Activated CD8-positive, alpha-beta memory T cell treated with anti-CD3 and anti-CD28 coated beads for 48 hours (primary cell): ENCODE measurements at places on chromosomes 7 and 10.

GRCh38 chr10:24207781-24208611 lies 942 bp upstream of the KIAA1217 start:
- DNase-seq = no peak

- no peak for DNase-seq
These were observed 217.1 kb downstream of the ZNF248 start for GRCh38 chr10:37640301-37640700.

DNA sequence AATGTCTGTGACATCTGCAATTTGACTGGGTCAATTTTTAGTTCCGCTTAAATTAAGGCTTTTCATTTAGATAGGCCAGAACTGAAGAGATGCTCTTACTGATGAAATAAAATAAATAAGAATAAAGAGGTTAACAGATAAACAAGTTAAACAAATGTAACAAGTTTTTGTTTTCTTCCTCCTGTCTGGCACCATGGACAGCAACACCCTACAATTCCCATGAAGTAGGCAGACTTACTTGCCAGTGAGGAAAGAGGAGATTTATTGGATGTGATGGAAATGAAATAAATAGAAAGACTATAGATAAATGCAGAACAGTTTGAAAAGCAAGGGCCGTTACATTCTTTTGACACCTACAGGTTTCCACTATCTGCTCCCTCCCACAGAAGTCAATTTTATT lies 118.5 kb downstream of the AMPH start:
- DNase-seq = no peak

DNA sequence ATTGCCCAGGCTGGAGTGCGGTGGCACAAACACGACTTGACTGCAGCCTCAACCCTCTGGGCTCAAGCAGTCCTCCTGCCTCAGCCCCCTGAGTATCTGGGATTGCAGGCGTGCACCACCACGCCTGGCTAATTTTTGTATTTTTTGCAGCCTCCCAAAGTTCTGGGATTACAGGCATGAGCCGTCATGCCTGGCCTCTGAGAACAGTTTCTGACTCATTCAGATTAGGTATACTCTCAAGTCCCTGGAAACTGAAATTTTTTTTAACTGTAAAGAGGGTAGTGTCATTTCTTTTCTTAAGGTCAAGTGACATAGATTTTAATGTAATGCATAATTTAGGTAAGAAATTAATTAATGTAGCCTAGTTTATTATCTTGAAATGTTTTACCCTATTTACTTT lies 104.7 kb downstream of the SEPTIN7 start:
- DNase-seq = no peak

DNA sequence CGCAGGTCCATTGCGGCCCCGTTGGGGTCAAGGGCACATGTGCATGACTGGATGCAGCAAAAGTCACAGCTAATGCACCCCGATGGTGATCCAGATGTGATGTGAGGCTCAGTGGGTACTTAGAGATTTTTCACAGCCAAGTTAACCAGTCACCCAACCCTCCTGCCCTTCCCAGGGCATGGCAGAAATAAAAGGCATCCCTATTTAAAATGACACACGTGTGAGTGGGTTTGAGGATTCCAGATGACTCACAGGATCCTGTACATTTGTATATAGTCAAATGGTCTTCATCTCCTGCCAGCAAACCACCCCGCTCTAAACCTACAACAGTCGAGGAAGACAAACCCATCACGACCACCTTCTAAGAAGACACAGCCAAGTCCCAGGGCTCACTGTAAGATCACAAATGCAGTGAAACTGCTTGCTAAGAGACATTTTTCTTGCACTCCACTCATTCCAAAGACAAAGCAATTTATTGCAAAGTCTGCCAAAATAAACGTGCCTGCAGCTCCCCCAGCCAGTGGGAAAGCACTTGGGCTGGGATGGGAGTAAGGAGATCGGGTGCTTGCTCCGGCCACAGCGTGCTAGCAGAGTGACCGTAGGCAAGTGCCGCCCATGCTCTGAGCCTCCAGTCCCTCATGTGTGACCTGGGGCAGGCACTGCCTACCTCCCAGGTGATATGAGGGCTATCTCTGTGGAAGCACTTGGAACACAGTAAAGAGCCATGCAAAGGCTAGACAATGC lies 86.6 kb upstream of the MACROH2A2 start:
- DNase-seq = no peak

DNA sequence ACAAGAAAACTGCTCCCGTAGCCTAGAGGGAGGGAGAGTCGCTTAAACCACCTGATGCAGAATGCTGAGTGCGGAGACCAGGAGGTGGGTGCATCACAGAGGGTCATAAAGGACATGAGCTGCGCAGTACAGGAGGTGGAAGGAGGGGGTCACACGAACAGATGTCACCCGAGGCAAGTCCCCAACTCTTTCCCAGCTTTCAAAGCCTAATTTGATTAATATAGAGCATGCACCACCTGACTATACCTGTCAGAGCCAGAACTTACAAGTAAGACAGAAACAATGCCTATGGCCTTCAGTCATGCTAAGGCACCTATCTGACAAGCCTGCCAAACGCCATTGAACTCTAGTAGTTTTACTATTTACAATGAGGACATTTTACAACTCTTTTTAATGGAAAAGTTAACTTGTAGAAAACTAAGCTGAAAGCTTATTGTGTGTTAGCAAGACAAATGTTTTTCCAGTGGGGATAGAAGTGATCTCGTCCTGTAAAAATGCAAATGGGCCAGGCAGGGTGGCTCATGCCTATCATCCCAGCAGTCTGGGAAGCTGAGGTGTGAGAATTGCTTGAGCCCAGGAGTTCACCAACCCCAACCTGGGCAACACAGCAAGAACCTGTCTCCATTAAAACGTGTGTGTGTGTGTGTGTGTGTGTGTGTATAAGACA lies 1.1 kb upstream of the VOPP1 start:
- DNase-seq = no peak

- no peak for DNase-seq
These were observed 239.1 kb upstream of the MEOX2 start for GRCh38 chr7:15925608-15926007.

GRCh38 chr7:140393756-140394306 lies 4.5 kb downstream of the SLC37A3 start:
- DNase-seq = no peak

GRCh38 chr7:149818536-149818840 lies 19.7 kb upstream of the ZNF862 start:
- no peak for DNase-seq

GRCh38 chr7:86776136-86776535 lies 132.4 kb downstream of the GRM3 start:
- no peak for DNase-seq

DNA sequence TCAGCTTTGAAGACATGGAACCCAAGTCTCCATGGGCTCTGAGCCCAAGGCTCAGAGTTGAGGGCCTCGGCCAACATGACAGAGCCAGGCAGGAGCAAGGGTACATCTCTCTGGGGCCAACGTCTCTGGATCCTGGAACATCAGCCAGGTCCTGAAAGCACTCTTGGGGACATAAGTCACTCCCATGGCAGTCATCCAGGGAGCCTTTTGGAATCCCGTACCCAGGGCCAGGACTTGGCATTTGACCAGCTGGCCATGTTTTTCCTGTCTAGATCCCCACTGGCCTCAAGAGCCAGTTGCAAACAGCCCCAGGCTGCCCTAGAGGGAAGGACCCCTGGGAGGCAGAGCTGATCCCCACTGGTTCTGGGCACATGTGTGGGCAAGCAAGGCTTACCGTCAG lies 4.3 kb upstream of the CXCL12 start:
- no peak for DNase-seq

GRCh38 chr10:24685958-24686540 lies 37.6 kb downstream of the ARHGAP21 start:
- no peak for DNase-seq

DNA sequence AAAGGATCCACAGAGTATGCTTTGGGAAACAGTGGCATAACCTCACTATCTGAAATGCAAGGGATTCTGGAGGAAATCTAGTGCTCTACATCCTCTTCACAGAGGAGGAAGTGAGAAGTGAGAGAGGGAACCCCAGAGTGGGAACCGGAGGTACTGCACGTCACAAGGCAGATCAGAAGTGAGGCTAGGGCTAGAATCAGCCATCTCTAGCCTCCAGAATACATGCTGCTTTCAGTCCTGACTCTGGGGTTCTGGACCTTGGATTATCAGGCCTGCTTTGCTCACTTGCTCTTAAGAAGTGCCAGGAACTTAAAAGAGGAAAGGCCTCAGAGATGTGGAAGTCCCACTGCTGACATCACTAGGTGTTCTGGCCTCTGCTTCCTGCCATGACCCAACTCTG lies 25.7 kb downstream of the ZNF503 start:
- no peak for DNase-seq

GRCh38 chr10:133196936-133197758 lies 32.9 kb upstream of the UTF1 start:
- DNase-seq = no peak

DNA sequence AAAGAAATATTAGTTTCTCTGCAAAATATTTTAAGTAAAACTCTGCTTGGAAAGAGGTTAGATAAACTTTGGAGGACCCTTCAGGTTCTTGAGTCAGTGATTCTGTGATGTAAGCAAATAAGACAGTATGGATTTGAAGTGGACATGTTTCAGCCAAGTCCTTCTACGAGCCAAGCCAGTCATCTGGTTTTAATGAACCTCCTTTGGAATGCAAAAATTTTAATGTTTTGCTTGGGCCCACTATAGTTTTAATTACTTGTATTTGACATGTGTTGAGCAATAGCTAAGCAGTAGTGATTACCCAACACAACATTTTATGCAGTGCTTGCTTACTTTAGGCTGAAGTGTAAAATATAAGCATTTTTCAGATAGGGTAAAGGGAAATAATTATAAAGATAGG lies 296.3 kb upstream of the SEMA3D start:
- no peak for DNase-seq

- no peak for DNase-seq
These were observed 19.9 kb downstream of the PUS7 start for GRCh38 chr7:105502173-105502572.

DNA sequence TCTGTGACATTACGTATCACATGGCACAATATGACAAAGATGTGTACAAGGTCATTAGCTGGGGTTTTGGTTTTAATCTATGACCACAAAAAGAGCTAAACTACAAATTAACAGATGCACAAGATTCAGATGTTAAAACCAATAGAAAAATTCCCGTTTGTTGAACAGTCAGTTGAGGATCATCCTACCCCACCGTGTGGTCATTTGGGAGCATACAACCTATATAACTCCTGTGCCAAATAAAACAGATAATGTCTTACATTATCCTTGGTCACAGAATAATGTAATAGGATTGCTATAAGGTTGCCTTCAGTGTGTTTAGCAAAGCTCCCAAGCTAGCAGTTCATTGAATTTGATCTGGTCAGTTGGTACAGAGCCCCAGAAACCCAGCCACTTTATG lies 28.2 kb downstream of the ASNS start:
- no peak for DNase-seq

DNA sequence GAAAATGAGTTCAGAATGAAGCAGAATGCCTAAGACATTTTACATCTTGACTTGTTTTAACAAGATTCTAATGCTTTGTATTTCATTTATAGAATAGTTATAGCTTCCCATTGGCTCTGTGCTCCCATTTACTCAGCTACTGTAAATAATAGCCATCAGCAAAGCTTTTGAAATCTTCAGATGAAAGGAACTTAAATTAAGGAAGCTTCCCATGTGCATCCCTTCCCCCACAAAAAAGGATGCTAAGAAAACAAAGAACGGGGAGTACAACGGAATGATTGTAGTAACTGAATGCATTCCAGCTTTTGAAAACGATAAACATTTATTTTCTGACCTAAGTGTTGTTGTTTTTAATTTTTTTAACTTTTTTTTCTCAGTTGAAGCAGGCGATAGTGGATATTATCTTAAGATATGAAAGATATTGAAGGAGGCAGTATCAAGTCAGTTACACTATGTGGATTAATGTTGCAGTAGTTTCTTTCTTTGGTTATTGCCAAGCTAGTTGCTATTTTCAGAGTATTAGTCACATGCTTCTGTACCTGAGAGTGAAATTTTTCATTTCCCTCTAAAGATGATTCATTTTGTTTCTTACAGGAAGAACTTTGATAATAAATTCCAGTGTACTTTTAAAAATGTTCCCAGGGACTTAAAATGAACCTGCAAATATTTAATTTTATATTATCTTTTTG lies 129.2 kb downstream of the KCND2 start:
- DNase-seq = no peak

- DNase-seq = no peak
These were observed 5.8 kb downstream of the UNC5B start for GRCh38 chr10:71218046-71218650.

- no peak for DNase-seq
These were observed 268.8 kb downstream of the RNLS start for GRCh38 chr10:88314362-88314761.

- no peak for DNase-seq
These were observed 412.3 kb upstream of the FOXK1 start for GRCh38 chr7:4269746-4270145.

DNA sequence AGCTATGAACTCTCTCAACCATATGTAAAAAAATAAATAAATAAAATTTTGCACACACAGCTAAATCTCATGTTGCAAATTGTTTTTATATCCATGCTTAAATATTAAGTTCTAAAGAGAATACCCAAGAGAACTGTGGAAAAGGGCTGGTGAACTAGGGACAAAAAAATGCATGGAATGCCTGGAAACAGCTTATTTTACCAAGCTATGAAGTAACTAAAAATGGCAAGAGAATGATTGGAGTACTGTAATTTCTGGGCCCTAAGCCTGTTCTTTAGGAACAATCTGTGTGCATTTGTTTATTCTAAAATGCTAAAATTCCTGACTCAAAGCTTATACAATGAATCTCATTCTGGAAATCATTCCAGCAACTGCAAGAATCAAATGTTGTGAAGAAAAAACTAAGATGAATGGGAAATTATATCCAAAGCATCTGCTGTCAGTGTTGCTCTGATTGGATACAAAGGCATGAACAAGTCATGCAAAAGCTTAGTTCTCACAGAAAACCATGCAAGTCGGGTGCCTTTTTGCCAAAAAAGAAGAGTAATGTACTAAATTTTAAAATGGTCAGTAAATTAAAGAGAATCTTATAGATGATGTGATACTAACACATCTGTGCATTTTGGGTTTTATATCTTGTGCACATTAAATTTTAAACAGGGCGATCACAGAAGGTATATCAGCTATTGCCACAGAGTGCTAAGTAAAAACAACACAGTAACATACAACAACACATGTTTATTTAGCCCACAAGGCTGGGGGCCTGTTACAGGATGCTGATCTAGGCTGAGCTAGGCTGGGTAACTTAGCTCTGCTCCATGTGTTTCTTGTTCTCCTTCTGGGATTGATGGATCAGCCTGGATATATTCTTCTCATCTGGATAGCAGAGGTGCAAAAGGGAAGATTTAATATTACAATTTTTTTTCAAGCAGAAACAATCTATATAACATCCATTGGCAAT lies 453.5 kb upstream of the SEMA3A start:
- DNase-seq = no peak

- DNase-seq = no peak
These were observed 384 bp upstream of the TMEM229A start for GRCh38 chr7:124033095-124033806.

GRCh38 chr10:25978771-25979170 lies 44.7 kb downstream of the MYO3A start:
- no peak for DNase-seq

DNA sequence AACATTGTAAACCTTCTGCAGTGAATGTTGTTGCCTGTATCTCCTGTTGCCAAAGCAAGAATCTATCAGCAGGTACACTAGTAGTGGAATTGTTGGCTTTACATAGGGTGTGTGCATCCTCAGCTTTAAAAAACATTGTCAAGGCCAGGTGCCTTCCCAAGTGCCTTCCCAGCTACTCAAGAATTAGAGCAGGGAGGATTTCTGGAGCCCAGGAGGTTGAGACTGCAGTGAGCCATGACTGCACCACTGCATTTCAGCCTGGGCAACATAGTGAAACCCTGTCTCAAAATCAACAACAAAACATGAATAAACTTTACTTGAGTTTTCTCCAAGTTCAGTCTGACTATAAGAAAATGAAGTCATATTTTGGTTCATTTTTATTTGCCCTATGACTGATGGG lies 217.3 kb downstream of the CCSER2 start:
- no peak for DNase-seq
